Fibroblast of skin of right quadriceps (primary cell): ENCODE measurements at places on chromosomes 11 and 22.

DNA sequence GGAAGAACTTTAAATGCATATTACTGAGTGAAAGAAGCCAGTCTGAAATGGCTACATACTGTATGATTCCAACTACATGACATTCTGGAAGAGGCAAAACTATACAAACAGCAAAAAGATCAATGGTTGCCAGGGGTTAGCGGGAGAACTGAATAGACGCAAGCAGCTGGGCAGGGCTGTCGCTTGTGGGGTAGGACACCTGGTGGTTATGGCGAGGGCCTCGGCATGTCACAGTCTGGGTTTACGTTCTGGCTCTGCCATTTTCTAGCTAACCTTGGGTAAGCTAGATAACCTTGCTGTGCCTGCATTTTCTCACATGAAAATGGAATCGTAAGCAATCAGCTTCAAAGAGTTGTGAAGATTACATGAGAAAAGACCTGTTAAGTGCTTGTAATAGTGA, 55.2 kb upstream of the SYT13 start:
- no peak for DNase-seq

- DNase-seq = no peak
Measured at GRCh38 chr22:25658633-25659032, 83.4 kb upstream of the MYO18B start.

- DNase-seq = no peak
Measured at GRCh38 chr11:82577246-82577645, 156.4 kb downstream of the FAM181B start.

DNA sequence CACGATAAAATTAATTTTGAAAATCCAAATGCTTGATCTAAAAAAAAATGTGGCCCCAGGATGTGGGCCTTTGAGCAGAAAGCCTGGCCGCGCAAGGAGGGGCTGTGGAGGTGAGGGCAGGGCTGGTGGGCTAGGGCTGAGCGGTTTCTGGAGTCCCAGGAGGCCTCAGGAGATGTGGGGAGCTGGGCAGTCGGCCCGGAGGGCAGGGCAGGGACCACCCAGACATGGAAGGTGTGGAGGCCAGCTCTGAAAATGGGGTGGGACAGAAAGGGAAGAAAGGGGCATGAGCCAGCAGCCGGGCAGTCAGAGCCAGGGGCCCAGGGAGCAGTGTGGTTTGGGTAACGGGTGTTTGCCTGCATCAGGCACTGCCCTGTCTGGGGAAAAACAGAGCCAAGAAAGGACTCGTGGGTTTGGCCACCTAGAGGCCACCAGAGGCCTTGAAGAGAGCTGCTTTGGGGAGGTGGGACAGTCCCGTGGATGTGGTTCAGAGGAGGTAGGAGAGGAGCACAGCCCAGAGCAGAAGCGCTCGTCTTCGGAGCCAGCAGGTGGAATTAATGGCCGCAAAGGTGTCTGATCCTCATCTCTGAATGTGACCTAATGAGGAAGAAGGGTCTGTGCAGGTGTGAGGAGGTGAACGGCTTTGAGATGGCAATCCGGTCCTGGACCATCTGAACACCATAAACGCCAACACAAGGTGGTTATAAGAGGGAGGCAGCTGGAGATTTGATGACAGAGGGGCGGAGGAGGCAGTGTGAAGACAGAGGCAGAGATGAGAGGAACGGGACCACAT, 50.2 kb downstream of the IGF2 start:
- no peak for DNase-seq

- no peak for DNase-seq
Measured at GRCh38 chr22:47203554-47203991, 441.1 kb downstream of the TBC1D22A start.

DNA sequence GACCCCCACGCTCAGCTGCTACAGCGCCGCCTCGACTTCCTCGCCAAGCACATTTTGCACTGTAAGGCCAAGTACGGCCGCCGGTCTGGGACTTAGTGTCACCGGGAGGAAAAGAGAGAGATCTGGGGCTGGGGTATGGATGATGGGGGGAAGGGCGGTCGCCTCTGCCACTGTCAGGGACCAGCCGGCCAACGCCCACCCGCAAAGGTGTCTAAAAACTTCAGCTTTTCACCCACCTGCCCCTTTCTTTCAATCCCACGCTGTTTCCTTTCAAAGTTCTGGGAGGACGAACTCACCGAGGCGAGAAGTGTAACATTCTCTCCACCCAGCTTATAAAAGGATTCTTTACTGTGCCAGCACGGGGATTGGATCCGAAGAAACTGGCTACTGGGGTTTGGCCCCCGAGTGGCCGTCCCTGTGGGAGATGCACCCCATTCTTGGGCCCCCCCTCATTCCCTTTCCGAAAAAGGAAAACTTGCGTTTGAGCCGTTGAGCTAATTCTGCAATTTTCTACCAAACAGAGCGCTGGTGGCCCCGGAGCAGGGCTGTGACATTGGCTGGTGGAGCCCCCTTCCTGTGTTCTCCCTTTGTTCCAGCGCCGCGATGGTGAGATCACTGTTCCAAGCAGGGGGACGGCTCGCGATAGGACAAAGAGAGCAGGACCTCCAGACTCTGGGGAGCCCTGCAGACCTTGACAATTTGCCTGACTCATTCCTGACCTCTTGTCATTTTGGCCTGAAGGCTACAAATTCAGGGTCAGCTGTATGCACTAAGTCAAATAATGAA, 1.8 kb downstream of the FJX1 start:
- DNase-seq = no peak

DNA sequence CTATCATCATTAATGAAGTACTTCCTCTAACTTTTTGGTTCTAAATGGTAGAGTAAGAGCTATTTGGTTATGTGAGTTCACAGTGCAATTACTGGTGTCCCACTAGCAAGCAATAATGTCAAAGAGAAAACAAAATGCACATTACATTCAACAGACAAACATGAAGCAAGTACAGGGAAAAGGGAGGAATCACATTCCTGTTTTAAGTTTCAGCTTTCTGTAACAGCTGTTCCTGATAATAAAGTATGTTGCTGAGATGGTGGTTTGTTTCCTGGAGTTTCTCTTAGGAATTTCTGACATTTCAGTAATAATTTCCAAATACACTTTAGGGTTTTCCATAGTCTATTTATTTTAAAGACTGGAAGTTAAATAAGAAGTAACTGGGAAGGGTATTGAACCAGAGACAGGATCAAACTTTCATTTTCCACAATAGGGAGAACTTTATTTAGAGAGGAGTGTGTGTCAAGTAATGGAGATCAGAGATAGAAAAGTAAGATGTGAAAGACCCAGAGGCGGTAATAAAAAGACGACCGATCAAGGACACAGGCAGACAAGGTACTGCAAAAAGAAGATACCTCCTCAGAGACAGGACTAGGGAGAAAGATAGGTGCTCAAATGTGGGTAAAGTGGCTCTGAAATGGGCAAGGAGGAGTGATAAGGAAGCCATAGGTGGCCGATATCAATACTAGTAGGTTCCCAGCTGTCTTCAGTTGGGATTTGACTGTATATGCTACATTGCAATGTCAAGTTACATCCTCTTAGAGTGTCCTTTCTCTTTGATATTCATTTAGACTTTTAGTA, 20.8 kb upstream of the CLNS1A start:
- DNase-seq = peak; percentile 69

GRCh38 chr11:72831521-72832300, 17.5 kb downstream of the ATG16L2 start:
- DNase-seq = peak; percentile 73

DNA sequence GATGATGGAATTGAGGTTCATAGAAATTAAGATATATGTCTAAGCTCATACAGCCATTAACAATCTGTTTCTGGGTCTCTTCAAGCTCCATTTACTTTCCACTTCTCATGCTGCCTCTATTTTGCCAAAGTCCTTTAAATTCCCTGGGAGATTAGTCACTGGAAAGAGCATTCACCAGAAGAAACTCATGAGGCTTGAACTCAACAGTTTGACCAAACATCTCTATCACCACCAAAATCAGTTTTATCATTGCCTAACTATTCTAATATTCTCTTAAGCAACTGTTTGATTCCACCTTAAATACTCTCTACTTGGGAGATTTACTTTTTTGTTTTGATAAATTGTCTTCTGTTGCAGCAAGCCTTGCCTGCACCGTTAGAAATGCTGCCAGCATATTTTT, 881.3 kb downstream of the KCNA4 start:
- peak; percentile 60 for DNase-seq

DNA sequence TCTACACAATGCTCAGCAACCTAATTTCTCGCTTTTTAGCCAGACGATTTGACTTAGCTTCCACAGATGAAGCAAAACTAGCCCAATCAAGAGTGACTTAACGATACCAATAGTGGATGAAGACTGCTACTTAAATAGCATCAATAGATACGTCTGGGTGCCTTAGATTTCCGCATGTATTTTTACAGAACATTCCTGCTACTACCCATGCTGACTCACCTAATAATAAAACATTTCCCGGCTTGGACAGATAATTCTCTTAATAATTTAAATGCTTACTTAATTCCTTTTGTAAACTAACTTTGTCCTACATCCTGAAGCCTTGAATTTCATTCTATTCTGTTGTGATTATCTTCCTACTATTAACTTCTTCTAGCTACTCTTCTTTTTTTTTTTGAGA, 5.2 kb upstream of the LAYN start:
- no peak for DNase-seq

- no peak for DNase-seq
Measured at GRCh38 chr11:74678591-74679512, 52.4 kb downstream of the CHRDL2 start.

DNA sequence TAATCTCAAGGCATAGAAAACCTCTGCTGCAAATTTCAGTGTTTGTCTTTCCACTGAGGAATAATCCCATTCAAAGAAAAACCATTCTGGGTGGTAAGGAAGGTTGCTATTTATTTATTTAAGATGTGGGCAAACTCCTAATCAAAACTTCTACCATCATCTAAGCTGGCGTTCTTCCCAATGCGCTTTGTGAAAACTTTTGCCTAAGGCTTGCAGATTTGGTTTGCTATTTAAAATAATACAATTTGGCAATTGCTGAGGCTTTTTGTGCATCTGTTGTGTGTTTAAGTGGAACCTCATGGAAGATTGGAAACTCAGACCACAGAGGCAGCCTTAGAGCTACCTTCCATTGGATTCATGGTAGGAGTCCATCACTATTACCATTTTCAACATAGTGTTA, 309.0 kb downstream of the BLID start:
- no peak for DNase-seq

- no peak for DNase-seq
Measured at GRCh38 chr11:104873252-104873651, 25.0 kb downstream of the CASP12 start.

GRCh38 chr11:77407613-77408012, 66.3 kb downstream of the PAK1 start:
- peak; percentile 86 for DNase-seq

- no peak for DNase-seq
Measured at GRCh38 chr22:40023341-40023841, 28.6 kb downstream of the FAM83F start.

- no peak for DNase-seq
Measured at GRCh38 chr11:108167624-108168023, 46.3 kb downstream of the ACAT1 start.

- DNase-seq = no peak
Measured at GRCh38 chr22:32961497-32961896, 96.7 kb downstream of the SYN3 start.

GRCh38 chr11:34261820-34262219, 96.0 kb downstream of the ABTB2 start:
- no peak for DNase-seq

- no peak for DNase-seq
Measured at GRCh38 chr22:38141217-38141973, 30.9 kb upstream of the BAIAP2L2 start.

GRCh38 chr22:48663297-48663696, 1164.4 kb downstream of the BRD1 start:
- DNase-seq = no peak

GRCh38 chr11:10017911-10018310, 276.1 kb downstream of the SBF2 start:
- DNase-seq = no peak

- no peak for DNase-seq
Measured at GRCh38 chr11:57679396-57679795, 11.5 kb downstream of the ZDHHC5 start.

DNA sequence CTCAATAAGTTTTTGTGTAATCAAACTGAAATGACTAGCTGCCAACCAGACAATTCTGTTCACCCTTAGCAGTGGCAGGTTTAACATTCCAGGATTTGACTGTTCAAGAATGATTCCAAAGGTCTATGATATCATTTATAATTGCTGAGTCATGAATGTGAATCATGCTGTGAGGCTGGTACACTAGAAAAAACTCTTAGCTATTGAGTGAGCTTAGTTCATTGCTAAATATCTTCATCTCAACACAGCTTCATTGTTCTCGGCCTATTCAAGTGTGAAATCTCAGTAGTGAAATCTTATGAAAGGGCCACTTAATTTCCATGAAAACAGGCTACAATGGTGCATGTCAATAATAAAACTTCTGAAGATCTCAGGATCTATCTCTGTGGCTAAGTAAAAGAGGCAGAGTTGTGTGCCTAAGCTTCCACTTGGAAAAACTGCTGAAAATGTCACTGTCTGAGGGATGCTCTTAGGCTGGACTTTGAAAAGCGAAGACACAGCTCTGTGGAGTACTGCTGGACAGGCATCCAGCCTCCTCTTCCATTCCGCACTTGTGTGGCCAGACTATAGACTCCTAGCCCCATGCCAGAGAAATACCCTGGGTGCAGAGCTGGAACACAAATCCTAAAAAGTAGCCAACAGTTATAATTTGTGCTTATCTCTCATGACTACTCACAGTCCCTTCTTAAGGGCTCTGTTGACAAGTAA, 12.8 kb downstream of the AQP11 start:
- DNase-seq = peak; percentile 89

DNA sequence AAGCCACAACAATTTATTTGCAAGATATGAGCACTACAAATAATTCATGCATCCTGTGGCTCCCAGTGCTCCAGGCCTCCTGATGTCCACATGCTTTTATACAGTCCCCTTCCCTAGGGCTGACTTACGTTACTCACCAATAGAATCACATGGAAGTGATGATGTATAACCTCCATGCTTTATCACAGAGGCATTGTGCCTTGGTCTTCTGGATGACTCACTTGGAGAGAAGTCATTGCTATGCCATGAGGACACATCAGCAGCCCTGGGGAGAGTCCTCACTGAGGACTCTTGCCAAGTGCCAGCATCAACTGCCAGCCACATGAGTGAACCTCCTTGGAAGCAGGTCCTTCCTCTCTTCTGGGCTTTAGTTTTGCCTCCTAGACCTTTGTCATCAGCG, 22.0 kb upstream of the IGSF9B start:
- no peak for DNase-seq

- no peak for DNase-seq
Measured at GRCh38 chr22:17744430-17744829, 29.8 kb downstream of the BID start.

DNA sequence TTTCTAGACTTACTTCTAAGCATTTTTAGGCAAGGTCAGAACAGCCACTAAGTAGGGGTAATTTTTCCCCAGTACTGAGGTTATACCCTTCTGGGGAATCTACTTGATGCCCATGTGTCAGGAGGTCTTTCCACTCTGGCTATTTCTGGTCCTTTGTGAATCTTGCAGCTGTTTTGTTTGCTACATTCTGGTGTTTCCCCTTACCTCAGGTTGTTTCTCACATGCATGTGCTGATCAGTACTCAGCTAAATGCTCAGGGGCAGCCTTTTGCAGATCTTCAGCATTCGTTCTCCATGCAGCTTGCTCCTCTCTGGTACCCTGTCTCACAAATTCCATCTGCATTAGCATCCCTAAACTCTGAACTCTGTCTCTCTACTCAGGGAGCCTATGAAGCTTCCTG, 303.6 kb downstream of the SOX6 start:
- DNase-seq = no peak

- DNase-seq = peak; percentile 65
Measured at GRCh38 chr11:85685820-85686459, at the start of gene CCDC89. Gene CCDC89, minus strand, starts transcription at chr11:85686195. Its CDS starts 65 bp downstream, at chr11:85686130.

- no peak for DNase-seq
Measured at GRCh38 chr11:14361951-14362350, 3.0 kb upstream of the RRAS2 start.

- DNase-seq = peak; percentile 87
Measured at GRCh38 chr11:119584193-119585042, 144.6 kb downstream of the NECTIN1 start.
